A172 (cell line): ENCODE measurements at places on chromosomes 5 and 9. TPM values are rescaled to one million over a fixed set of nuclear protein-coding genes. Genes with fewer than 3 reads are reported as not detected.
A peak's percentile ranks its signal among the peaks of the same experiment; 100 is the strongest.

The SARDH gene
- total RNA-seq = 30.5 and 31.0 TPM in 2 replicates

The PRDM9 gene
- not detected in 2 replicates for total RNA-seq

The SNCAIP gene
- total RNA-seq = 3.2 and 4.7 TPM in 2 replicates

The C9orf43 gene
- 0.50 and 0.76 TPM in 2 replicates for total RNA-seq

The IFNA21 gene
- total RNA-seq = not detected in 2 replicates

The MAMDC4 gene
- total RNA-seq = 7.3 and 8.0 TPM in 2 replicates

The GPRIN1 gene
- total RNA-seq = 20.3 and 24.6 TPM in 2 replicates

DNA sequence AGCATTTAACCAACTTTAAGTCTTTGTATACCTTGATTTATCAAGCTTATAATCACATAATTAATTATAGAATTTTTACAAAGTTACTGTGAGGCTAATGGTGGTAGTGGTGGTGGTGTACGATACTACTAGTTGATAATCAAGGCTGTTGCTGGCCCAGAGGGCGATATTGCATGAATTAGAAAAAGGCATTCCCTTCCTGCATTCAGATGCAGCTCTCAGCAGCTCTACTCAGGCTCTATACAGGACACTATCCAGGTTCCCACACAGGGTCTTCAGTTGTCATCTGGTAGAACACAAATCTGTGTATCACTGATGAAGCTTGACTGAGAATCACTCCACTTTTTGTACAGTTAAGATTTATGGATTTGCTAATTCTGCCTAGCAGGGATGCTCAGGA is 562.8 kb upstream of the C9orf72 start:
- DNase-seq = no peak

DNA sequence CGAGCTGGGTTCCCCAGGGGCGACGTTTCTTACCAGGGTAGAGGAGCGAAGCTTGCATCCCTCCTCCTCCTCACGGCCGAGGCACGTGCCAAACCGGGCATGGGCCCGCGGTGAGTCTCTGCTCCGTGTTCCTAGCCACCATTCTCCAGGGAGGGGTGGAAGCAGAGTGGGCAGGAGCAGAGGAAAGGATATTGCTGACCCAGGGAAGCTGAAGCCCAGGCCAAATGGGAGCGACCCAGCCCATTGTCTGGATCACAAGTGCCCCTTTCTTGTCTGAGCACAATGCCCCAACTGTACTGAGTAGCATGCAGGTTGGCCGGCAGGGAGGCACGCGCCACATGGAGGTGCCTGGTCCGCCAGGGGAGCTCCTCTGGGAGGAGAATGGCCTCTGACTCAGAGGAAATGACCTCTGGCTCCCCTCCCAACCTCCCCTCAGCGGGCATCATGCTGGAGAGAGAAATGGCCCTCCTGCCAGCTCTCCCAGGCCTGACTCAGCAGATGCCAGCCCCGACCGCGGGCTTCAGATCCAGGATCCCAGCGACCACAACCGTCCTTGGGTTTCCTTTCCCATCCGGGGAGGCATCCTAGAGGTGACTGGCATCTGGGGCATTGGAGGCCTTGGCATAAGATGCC is 1.1 kb downstream of the PRR7 start:
- peak; percentile 99 for DNase-seq

DNA sequence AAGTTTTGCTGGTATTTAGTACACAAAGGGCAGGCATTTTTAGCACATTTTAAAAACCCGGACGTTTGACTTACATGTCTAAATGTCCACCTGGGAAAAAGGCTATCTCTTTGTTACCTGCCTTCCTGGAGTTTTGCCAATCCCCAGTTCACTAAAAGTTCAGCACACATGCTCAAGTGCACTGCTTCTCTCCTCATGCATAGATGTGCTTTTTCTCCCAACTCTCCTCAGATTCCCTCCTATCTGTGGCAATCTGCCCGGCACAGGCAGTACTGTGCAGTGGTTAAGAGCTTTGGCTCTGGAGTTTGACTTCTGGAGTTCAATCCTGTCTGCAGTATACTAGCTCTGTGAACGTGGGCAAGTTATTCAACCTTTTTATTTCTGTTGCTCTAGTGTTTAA is 8.3 kb upstream of the CCNO start:
- DNase-seq = no peak

GRCh38 chr5:154788212-154788611 is 33.0 kb downstream of the LARP1 start:
- no peak for DNase-seq

DNA sequence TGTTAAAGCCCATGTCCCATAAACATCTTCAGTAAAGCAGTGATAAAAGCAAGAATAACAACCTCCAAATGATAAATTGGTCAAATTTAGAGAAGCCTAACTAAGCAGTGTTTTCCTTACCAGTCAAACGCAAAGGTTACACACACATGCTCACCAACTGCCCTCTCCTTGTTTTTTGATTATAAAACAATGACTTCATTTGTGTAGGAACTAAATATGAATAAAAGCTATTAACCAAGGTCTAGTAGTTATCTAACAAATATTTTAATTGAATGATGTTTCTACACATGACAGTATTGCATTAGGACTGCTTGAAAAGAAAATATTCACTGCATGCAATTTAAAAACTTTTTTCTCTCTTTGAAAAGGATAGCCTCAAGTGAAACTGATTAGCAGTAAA is 36.7 kb downstream of the PCA3 start:
- no peak for DNase-seq

- no peak for DNase-seq
Observed at GRCh38 chr5:176592573-176592972, 17.4 kb downstream of the GPRIN1 start.

GRCh38 chr9:136249877-136250559 is 4.4 kb upstream of the QSOX2 start:
- no peak for DNase-seq

- no peak for DNase-seq
Observed at GRCh38 chr9:108017671-108018070, 528.1 kb upstream of the KLF4 start.
